AG09309 (cell line): ENCODE measurements at places on chromosomes 4 and X.

DNA sequence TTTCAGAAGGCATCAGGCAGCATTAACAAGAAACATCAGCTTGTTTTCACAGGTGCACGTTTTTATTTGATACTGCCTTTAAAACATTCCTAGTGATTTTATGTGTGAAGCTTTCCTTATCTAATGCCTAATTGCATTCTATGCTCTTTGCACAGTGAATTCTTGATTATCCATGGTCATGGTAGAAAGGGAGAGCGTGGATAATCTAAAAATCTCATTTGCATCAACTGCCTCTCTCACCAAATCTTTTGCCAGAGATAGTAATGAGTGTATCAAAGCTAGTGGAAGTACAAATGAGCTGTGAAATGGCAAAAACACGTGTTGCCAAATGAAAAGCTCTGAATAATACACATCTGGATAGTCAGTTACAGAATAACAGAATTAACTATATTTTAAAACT, 170.5 kb downstream of the NAA11 start:
- no peak for DNase-seq

DNA sequence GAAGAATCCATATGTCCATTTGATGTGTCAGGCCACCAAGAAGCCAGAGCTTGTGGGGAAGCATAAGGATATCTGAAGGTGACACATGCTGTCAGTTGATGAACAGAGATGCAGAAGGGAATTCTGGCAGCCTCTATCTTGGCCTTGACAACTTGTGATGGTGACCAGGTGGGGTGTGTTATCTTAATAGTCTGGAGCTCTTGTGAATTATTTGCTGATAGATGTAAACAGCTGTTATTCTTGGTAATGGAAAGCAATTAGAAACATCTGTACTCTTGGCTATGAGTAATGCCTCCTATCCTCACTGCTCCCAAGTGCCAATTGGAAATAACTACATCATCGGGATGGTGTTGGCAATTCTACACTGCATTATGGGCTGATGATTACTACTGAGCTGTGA, 51.9 kb downstream of the NAA11 start:
- DNase-seq = no peak

GRCh38 chrX:133918361-133918771, 67.0 kb downstream of the GPC3 start:
- no peak for DNase-seq

DNA sequence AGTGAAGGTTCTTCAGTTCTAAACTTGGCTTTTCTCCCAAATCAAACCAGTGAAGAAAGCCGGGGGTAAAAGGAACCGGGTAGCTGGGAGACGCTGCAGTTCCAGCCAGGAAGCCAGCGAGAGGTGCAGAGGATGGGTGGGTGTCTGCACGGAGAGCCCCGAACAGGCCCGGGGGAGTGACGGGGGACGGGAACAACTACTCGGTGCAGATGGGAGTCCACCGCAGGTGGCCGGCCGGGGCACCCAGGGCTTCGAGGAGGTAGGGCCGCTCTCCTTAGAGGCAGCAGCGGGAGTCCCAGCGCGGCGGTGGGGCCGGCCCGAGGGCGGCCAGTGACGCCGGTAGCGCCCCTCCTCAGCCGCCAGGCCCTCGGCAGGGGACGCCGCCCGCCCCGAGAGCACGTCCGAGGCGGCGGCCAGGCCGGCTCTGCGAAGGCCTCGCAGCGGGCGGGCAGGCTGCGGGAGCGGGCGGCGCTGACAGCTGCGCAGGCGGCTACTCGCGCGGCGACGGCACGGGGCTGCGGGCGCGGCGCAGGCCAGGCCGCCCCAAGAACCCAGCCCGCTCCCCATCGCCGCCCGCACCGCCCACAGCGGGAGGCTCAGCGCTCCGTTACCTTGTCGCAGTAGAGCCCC, 449 bp downstream of the FBXL5 start:
- DNase-seq = no peak

DNA sequence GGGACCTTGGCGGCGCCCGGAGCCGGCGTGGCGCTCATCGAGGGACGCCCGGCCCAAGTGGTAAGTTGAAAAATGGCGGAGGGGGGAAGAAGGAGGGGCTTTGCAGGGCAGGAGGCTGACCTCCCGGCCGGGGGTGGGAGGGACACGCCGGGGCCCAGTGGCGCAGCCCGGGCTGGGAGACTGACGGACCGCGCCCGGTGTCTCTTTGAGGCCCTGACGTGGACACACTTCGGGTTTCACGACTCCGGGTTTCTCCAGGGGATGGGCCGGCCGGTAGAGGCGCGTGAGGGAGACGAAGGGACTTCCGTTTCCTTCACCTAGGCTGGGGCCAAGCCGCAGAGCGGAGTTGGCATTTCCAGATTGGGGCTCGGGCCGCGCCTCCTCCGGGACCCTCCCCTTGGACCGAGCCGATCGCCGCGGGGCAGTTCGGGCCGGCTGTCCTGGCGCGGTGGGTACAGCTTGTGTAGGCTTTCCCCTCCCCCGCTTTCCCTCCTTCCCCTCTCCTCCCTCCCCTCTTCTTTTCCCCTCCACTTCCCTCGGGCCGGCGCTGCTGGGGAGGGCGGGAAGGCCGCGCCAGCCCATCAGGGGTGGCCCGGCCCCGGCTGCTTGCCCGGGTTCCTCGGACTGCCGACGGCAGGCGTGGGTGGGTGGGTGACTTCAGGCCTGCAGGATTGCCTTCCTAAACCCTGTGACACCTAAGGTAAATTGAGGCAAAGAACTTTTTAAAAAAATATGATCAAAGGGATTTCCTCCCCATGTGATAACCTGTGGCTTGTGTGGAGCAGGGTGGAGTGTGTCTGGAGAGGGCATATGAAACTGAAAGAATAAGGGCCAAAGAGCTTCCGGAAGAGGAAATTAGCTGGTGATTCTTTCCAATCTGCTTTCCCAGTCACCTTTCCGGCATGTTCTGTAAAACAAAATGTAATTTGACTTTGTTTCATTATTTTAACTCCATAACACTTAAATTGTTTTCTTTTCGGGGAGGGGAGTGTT, at the start of gene XIAP:
Gene XIAP (plus strand): TSS at position 208 of the 993 bp plus-strand sequence. CDS start 25,610 bp downstream, outside the sequence.
- peak; percentile 44 for DNase-seq

GRCh38 chr4:6391852-6392188, 80.6 kb downstream of the PPP2R2C start:
- DNase-seq = no peak

- DNase-seq = no peak
Observed at GRCh38 chr4:3879681-3880614, 113.8 kb downstream of the ADRA2C start.

GRCh38 chr4:54063737-54064316, 578 bp downstream of the CHIC2 start:
- DNase-seq = no peak

DNA sequence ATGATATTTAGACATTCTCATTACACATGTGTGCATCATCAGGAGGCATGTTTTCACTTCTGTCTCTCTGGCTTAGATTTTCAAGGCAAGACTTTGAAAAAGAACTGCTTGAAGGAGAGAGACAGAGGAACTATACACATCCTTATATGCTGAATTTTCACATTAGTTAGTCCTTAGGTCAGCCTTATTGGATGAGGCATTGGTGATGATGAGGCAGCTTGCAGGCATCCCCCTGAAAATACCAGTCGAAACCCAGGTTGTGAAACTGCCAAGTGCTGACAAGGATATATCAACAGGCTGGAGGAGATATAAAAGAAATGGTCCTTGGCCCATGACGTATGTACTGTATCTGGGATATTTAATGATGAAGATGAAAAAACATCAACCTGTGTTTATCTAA, 297.2 kb upstream of the AADAT start:
- DNase-seq = no peak

DNA sequence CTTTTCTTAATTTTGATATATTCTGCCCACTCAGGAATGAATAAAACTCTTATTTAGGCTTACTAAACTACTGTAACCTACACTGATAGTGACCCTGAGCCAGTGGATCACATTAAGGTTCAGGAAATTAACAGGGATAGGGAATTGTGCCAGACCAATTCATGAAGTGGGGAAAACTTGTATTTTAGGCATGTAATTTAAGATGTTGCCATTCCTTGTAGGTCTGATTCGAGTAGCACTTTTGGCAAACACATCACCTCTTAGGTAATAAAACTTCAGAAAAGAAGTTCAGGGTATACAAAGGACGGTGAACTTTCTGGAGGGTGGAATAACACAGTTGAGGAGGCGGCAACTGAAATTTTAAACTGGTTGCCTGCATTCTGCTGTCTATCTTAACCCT, 54.9 kb downstream of the MND1 start:
- no peak for DNase-seq

- DNase-seq = no peak
Observed at GRCh38 chrX:96843566-96843965, 40.1 kb upstream of the RPA4 start.

GRCh38 chrX:113548308-113549015, 707.8 kb upstream of the AMOT start:
- no peak for DNase-seq

- DNase-seq = no peak
Observed at GRCh38 chr4:146638786-146639505, at the start of gene POU4F2. TSS of gene POU4F2 (plus strand) at chr4:146638893. CDS start at chr4:146639141, 248 bp downstream.

DNA sequence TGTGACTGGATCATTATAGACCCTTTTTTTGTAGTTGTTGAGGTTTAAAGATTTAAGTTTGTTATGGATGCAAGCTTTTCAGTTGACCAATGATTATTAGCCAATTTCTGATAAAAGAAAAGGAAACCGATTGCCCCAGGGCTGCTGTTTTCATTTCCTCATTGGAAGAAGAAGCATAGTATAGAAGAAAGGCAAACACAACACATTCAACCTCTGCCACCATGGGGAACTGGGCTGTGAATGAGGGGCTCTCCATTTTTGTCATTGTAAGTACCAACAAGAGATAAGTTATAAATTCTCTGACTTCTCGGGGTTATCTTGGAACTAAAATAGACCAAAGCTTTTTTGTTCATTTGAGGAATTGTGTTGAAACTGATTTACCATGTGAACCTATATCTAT, at the start of gene CYBB:
Gene CYBB (plus strand): TSS at position 203 of the 400 bp plus-strand sequence. CDS start 19 bp downstream, at position 222.
- no peak for DNase-seq

- DNase-seq = no peak
Observed at GRCh38 chr4:155268821-155269220, 60.4 kb downstream of the NPY2R start.

- no peak for DNase-seq
Observed at GRCh38 chr4:184851886-184852285, 26.1 kb upstream of the ACSL1 start.

DNA sequence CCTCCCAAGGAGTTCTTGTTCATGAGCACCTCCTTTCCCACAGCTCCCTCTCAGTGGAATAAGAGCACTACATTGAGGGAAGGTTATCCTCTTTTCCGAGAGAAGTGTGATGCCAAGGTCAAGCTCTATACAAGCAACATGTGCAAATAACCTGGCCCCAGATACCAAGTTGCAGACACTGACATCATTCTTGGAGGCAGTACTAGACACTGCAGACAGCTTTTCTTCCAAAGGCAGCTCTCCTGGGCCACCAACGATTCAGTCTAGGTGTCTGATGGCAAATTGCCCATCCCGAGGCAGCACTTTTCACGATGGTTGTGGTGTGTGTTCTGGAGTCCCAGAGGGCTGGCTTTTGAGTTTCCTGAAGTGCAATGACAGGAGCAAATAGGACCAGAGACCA, 384.9 kb downstream of the TLL1 start:
- no peak for DNase-seq

DNA sequence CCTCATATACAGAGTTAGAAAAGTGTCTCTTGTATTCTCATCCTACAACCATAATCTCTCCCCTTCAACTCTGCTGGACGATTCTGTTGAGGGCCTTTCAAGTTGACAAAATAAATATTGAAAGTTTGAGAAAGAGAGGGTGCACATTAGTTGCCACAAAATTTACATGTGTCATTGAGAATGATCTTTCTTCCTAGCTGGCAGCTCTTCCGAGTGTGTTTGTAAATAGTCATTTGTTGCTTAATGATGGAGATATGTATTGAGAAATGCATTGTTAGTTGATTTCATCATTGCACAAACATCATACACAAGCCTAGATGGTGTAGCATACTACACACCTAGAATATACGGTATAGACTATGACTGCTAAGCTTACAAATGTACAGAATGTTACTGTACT, 632.8 kb upstream of the AMOT start:
- no peak for DNase-seq

- no peak for DNase-seq
Observed at GRCh38 chr4:65089666-65090065, 580.6 kb downstream of the EPHA5 start.

GRCh38 chrX:107880054-107880610, 54.5 kb downstream of the MID2 start:
- DNase-seq = no peak

DNA sequence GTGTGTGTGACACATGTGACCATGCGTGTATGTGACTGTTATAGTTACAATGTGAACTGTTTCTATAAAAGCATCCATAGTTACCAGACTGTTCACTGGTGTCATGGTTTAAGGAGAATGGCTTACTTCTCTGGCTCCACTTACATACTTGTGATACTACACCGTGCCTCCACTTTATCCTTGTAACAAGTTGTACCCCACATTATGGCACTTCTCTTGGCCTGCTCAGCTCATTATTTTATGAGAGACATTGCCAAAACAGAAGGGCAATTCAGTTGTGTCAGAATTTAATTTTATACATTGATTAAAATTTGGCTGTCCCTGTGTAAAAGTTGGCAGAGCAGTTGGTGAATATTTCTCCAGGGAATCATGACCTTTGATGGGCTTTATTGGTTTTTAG, 62.4 kb upstream of the TBC1D14 start:
- no peak for DNase-seq

DNA sequence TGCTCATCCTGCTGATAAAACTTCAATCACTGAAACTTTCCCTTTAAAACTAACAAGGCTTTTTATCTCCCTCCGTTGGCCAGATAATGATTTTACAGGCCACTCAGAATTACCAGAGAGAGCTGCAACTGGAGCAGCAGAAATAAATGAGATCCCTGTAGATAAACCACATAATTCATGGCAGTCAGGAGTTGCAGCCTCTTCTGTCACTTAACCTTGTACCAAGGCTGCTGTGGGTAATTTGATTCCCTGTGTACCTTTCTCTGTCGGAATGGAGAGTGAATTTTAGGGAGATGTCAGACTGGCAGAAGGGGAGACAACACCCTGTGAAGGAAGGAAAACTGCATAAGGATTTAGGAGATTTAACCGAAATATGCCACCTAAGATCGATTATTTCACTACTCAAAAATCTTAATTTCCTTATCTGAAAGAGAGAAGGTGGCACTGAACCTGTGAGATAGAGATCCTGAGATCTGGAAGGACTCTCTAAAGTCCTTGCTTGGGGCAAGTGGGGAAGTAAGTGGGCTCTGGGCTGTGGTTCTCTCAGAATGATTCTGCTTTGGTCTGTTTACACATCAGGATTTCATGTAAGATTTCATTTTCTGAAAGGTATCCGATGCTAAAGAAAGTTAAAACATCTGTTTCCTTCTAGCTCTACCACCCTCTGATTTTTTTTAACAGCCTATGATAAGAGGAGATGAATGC, 14.3 kb upstream of the TSPAN5 start:
- no peak for DNase-seq

GRCh38 chr4:176843710-176844109, 51.0 kb upstream of the VEGFC start:
- no peak for DNase-seq

- DNase-seq = no peak
Observed at GRCh38 chr4:27181693-27182092, 321.1 kb downstream of the STIM2 start.
